ENCODE measurements at places on chromosomes 6 and 20.

DNA sequence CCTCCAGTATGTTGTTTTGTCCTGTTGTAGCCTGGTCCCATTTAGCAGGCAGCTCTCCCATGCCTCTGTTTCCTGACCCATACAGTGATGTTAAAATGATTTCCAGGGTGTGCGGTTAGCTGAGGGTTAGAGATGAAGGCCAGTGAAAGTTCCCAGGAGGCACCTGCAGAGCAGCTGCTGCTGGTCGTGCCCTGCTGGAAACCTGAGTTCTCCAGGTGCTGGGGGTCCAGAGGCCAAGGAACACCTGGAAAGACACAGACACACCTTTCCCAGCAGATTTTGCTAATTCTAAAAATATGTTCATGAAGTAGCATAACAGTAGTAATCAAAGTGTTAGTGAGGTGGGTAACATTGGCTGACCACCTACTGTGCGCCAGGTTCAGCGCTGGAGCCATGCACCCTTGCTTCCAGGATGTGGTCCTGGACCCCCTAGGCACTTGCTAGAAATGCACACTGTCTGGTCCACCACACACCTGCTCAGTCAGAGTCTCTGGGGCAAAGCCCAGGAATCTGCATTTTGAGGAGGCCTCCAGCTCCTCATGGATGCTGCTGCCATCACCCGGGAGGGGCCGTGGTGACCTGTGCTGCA lies 118.7 kb downstream of the SYNDIG1 start:
- DNase-seq = no peak

- DNase-seq = no peak
Measured at GRCh38 chr20:45445805-45446562, 23.6 kb upstream of the WFDC2 start.

DNA sequence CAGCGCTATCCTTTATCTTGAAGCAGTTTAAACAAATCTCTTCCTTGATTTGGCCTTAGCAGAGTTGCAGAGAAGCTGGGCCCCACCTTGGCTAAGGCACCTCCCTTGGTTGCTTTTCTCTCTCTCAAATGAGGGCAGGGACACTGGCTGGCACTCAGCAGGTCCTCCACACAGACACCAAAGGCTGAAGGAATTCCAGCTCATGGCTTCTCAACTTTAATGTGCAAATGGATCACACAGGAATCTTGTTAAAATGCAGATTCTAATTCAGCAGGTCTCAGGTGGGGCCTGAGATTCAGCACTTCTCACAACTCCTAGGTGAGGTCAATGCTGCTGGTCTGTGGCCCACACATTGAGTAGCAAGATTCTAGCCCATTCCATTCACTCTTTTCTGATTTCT lies 25.7 kb downstream of the RIMS4 start:
- no peak for DNase-seq

- no peak for DNase-seq
Measured at GRCh38 chr6:4362326-4362725, 227.0 kb upstream of the ECI2 start.

DNA sequence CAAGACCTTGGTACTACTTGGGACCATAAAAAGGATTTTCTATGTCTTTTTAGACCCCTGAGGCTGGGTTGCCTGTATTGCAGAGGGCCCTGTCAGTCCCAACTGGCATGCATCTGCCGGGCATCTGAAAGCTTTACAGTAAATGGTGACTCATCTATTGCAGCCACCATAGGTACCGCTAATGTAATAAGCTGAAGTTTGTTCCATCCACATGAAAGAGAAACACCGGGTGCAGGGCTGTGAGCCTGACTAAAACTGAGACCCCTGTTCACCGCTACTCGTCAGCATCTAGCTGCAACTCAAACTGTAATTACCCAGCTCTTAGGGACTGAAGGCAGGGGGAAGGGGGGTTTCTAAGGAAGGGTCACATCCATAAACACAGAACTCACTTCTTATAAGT lies 49.5 kb downstream of the TRERF1 start:
- DNase-seq = no peak

- no peak for DNase-seq
Measured at GRCh38 chr6:138455746-138456400, 43.4 kb downstream of the NHSL1 start.

DNA sequence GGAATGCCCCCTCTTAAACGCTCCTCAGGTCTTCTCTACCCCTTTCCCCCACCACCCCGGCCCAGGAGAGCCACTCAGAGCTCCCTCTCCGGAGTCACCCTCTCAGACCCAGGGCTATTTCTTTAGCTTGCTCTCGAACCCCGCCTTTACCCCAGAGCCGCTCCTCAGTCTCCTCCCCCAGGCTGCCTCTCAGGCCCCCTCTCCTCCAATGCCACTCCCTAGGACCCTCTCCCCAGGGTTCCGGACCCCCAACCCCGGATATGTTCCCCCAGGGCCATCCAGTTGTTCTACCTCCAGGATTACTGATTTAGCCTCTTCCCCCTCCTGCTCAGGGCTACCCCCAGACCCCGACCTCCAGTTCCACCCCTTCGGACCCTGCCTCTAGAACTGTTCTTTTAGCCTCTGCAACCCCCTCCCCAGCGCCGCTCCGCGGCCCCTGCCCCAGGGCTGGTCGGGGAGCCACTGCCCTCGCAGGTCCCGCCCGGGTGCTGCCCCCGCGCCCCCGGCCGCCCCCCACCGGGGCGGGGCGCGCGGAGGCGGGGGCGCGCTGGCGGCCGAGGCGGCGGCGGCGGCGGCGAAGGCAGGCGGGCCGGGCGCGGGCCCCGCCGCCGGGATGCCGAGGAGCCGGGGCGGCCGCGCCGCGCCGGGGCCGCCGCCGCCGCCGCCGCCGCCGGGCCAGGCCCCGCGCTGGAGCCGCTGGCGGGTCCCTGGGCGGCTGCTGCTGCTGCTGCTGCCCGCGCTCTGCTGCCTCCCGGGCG lies at the start of gene MMP24:
TSS of gene MMP24 (plus strand) at position 565 of the 758 bp plus-strand sequence. CDS start at position 614, 49 bp downstream.
- no peak for DNase-seq

DNA sequence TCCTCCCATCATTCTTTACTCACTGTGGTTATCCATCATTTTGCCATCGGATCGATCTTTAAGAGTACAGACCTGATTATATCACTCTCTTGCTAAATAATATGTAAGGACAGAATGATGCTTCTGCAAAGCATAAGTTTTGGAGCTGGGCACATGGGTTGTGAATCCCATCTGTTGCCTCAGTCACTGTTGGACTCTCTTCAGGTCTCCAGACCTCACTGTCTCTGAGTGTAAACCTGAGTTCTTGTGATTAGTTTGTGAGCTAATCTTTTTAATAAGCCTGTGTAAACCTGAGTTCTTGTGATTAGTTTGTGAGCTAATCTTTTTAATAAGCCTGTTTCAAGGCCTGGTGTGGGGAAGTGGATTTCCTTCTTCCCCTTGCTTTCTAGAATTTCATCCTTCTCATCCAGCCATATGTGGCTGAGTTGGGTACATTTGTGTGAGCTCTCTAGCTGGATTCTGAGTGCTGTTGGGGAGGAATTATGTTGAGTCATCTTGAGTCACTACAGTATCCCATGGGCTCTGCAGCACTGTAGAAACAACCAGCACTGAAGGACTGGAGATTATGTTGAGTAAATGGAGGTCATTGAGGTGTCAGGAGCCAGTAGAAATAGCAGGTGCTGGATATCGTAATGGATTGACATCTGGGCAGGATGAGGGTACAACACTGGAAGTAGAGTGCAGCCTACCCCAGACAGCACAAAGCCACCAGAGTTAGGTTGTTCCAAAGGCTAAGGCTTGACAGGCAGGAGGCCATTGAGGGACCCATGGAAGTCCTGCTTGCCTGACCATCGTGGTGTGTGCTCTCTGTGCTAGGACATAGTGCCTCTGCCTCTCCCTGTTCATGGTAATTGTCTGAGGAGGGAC lies 52.4 kb downstream of the SCAND1 start:
- DNase-seq = no peak

DNA sequence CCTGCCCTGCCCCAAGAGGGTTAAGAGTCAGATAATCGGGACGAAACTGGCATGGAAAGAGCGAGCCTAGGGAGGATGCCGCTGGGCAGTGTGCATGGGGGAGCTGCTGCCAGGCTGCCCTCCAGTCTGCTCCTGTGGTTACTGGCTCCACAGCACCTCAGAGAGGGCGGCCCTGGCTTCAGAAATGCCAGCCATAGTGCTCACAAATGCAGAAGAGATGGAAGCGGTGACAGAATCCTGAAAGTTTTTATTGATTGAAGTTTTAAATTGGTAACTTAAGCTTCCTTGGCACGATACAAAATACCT lies 57.9 kb downstream of the VAPB start:
- DNase-seq = no peak

- DNase-seq = no peak
Measured at GRCh38 chr6:148027201-148027600, 315.4 kb upstream of the SASH1 start.

- no peak for DNase-seq
Measured at GRCh38 chr20:17068084-17068711, 158.6 kb upstream of the PCSK2 start.

GRCh38 chr20:43863821-43864544 lies 50.7 kb upstream of the TOX2 start:
- DNase-seq = no peak

DNA sequence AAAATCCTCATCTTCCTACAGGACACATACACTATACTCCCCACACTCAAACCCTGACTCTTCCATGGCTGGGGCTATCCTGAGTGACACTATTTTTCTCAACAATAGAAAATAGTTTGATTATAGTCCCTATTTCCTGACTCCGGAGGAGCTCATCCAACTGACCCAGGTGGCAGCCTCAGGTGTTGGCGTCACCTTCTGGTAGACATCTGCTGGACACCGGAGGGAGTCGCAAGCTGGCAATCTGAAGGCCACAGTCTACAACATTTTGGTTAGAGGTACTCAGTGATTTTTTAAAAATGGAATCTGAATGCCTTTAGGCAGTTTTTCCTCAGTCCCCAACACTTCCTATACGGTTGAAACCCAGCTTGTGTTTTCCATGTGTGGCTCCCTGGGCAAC lies 32.2 kb upstream of the OCSTAMP start:
- no peak for DNase-seq
